ENCODE measurements at places on chromosomes 6 and 20. TPM values are rescaled to one million over a fixed set of nuclear protein-coding genes. Genes with fewer than 3 reads are reported as not detected.

Gene PRDM13
- total RNA-seq = not detected

Gene KHDRBS2
- not detected for total RNA-seq

Gene CAP2
- 27.6 TPM for total RNA-seq

Gene GABRR1
- not detected for total RNA-seq

Gene MOG
- not detected for total RNA-seq

Gene PBOV1
- not detected for total RNA-seq

Gene MRPL14
- total RNA-seq = 28.6 TPM

Gene AFG1L
- 5.0 TPM for total RNA-seq

Gene ZNF311
- 1.5 TPM for total RNA-seq

Gene PHF20
- total RNA-seq = 34.0 TPM

Gene C20orf96
- 4.1 TPM for total RNA-seq

Gene ERVFRD-1
- not detected for total RNA-seq

Gene LINC00237
- not detected for total RNA-seq

Gene ETV7
- 0.28 TPM for total RNA-seq

Gene LIN28B
- total RNA-seq = 0.05 TPM

Gene GTSF1L
- total RNA-seq = not detected

Gene MEI4
- total RNA-seq = not detected

Gene ATP6V1G2
- total RNA-seq = 3.3 TPM

Gene GGTLC1
- not detected for total RNA-seq

Gene HDGFL1
- not detected for total RNA-seq

Gene PTCHD4
- 5.9 TPM for total RNA-seq

Gene FAM162B
- not detected for total RNA-seq

Gene DPPA5
- total RNA-seq = not detected

Gene SIGLEC1
- total RNA-seq = not detected

Gene MMS22L
- total RNA-seq = 7.4 TPM

Gene DUSP15
- total RNA-seq = not detected

Gene PRKN
- total RNA-seq = 0.30 TPM

Gene WFDC10B
- total RNA-seq = not detected

Gene EDN3
- total RNA-seq = not detected

Gene DLK2
- total RNA-seq = 0.30 TPM

Gene FRK
- 0.09 TPM for total RNA-seq

Gene BIRC7
- total RNA-seq = not detected

Gene SOX12
- 8.9 TPM for total RNA-seq

Gene SSTR4
- not detected for total RNA-seq

Gene RBPJL
- not detected for total RNA-seq

Gene BNIP5
- not detected for total RNA-seq

Gene OLIG3
- not detected for total RNA-seq

Gene FAM83B
- not detected for total RNA-seq

Gene CPXM1
- 3.9 TPM for total RNA-seq

Gene BTN1A1
- not detected for total RNA-seq

Gene TSPO2
- total RNA-seq = not detected

Gene RSPO4
- total RNA-seq = not detected

Gene VARS1
- total RNA-seq = 123 TPM

Gene SLA2
- total RNA-seq = not detected

Gene OSBPL2
- 39.9 TPM for total RNA-seq

Gene ZNF165
- 0.30 TPM for total RNA-seq

Gene GPSM3
- 0.59 TPM for total RNA-seq

Gene TPD52L1
- total RNA-seq = 64.7 TPM

Gene GATA5
- total RNA-seq = not detected

Gene ASIP
- total RNA-seq = not detected

Gene NHSL1
- total RNA-seq = 7.4 TPM

Gene EEF1A2
- total RNA-seq = 3.9 TPM

All from smooth muscle cell of the umbilical artery (primary cell).